ENCODE measurements at places on chromosomes 16 and 17. TPM values are rescaled to one million over a fixed set of nuclear protein-coding genes. Genes with fewer than 3 reads are reported as not detected.
A peak's percentile ranks its signal among the peaks of the same experiment; 100 is the strongest.

GRCh38 chr17:47934856-47935255 lies 6.5 kb upstream of the PNPO start:
- H3K4me3 ChIP-seq, result no peak overlapping the region
- H3K27me3 ChIP-seq, result no peaks in the 10 kb centered on the region
- H3K4me1 ChIP-seq, result no peaks in the 10 kb centered on the region
- H3K27ac ChIP-seq, result no peak overlapping the region

GRCh38 chr16:58537124-58537906 lies 22.0 kb downstream of the SETD6 start:
- H3K27ac ChIP-seq, result no peak overlapping the region
- no peaks in the 10 kb centered on the region for H3K27me3 ChIP-seq
- peaks cover 99% of the 10 kb centered on the region for H3K36me3 ChIP-seq
- no peak for DNase-seq
- no peak overlapping the region for H3K4me3 ChIP-seq

DNA sequence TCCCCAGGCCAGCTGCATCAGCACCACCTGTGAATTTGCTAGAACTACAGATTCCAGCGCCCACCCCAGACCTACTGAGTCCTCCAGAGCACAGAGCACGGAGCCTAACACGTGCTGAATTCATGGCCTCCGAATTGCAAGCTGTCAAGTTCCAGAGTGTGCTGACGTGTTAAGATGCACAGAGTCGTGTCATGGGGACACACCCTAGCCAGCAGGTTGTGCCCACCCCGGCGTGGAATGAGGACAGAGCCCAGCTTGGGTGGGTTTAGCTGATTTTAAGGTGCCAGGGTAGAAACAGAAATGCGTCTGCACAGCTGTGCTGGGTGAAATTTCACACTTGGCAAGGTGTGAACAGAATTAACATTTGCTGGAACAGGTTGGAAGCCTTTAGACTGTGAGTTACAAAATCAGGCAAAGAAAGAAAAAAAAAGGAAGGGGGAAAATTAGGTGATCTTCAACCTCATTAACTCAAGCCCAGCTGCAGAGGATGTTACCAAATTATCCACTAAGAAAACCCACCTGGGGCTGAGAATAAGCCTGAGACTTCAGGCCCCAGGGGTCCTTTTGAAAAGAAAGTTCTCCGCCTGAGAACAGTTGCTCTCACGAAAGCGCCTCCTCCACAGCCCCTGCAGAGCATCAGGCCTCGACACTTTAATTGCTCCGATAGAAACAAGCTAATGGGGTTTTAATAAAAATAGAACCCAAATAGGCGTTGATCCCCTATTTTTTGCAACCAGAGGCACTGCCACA lies 27.1 kb downstream of the GINS3 start:
- no peaks in the 10 kb centered on the region for H3K4me1 ChIP-seq
- no peak overlapping the region for H3K4me3 ChIP-seq
- no peak overlapping the region for H3K27ac ChIP-seq
- DNase-seq, result no peak

GRCh38 chr17:72576289-72576759 lies 455.5 kb downstream of the SOX9 start:
- DNase-seq, result no peak
- no peak overlapping the region for H3K4me3 ChIP-seq
- H3K36me3 ChIP-seq, result no peaks in the 10 kb centered on the region
- H3K27me3 ChIP-seq, result no peaks in the 10 kb centered on the region
- no peak overlapping the region for H3K27ac ChIP-seq
- no peaks in the 10 kb centered on the region for H3K4me1 ChIP-seq

DNA sequence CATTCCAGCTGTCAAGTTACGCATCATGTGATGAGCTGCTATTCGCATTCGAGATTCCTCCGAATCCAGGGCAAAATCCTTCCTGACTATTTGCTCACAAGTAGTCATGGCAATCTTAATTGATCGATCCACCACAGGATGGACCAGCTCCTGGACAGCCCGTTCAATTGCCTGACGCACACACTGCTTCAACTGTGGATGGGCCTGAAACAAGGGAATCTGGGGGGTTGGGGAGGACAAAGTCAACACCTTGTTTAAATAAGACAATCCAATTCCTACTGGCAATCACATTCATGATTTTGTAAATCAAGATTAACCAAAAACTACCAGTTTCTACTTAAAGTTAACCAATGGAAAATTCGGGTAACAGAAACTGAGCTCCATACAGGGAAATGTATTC lies 28.4 kb downstream of the SETD6 start:
- no peak overlapping the region for H3K4me3 ChIP-seq
- H3K4me1 ChIP-seq, result no peaks in the 10 kb centered on the region
- H3K27ac ChIP-seq, result no peak overlapping the region
- H3K27me3 ChIP-seq, result no peaks in the 10 kb centered on the region
- peaks cover 97% of the 10 kb centered on the region for H3K36me3 ChIP-seq

- no peaks in the 10 kb centered on the region for H3K4me1 ChIP-seq
- no peaks in the 10 kb centered on the region for H3K36me3 ChIP-seq
- no peak overlapping the region for H3K27ac ChIP-seq
- H3K27me3 ChIP-seq, result peaks cover 97% of the 10 kb centered on the region
- DNase-seq, result no peak
Observed at GRCh38 chr17:79214459-79214858, 139.8 kb downstream of the ENGASE start.

DNA sequence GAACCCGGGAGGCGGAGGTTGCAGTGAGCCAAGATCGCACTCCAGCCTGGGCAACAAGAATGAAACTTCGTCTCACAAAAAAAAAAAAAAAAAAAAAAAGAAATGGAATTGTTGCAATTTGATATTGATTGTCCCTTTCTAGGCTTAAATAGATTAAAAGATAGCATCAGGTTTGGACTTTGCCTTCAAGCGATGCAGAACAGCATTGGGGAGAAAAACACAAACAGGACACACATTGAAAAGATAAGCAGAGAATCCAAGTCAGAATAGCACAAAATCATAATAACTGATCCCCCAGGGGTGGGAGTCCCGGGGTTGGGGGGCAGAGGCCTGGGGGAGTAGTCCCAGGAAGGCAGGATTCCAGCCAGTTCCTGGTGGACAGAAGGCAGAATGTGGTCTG lies 3.9 kb upstream of the CREBBP start:
- H3K27ac ChIP-seq, result no peak overlapping the region
- H3K27me3 ChIP-seq, result no peaks in the 10 kb centered on the region
- peaks cover 16% of the 10 kb centered on the region for H3K4me1 ChIP-seq
- no peaks in the 10 kb centered on the region for H3K36me3 ChIP-seq
- no peak for DNase-seq

DNA sequence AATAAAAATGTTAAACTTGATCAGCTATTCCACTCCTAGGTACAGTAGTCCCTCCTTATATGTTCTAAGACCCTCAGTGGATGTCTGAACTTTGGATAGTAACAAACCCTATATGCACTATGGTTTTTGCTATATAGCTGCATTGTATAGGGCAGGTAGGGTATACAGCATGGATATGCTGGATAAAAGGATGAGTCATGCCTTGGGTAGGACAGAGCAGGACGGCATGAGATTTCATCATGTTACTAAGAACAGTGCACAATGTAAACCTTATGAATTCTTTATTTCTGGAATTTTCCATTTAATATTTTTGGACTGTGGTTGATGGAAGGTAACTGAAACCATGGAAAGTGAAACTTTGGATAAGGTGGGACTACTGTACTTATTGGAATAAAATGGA lies 235.1 kb downstream of the CEP112 start:
- no peaks in the 10 kb centered on the region for H3K36me3 ChIP-seq
- H3K4me1 ChIP-seq, result no peaks in the 10 kb centered on the region
- H3K27ac ChIP-seq, result no peak overlapping the region
- H3K27me3 ChIP-seq, result no peaks in the 10 kb centered on the region
- DNase-seq, result no peak

GRCh38 chr16:177394-177822 lies 928 bp downstream of the HBA1 start:
- H3K4me1 ChIP-seq, result peaks cover 33% of the 10 kb centered on the region
- no peak overlapping the region for H3K27ac ChIP-seq
- no peak overlapping the region for H3K4me3 ChIP-seq
- DNase-seq, result no peak
- H3K27me3 ChIP-seq, result peaks cover 13% of the 10 kb centered on the region

DNA sequence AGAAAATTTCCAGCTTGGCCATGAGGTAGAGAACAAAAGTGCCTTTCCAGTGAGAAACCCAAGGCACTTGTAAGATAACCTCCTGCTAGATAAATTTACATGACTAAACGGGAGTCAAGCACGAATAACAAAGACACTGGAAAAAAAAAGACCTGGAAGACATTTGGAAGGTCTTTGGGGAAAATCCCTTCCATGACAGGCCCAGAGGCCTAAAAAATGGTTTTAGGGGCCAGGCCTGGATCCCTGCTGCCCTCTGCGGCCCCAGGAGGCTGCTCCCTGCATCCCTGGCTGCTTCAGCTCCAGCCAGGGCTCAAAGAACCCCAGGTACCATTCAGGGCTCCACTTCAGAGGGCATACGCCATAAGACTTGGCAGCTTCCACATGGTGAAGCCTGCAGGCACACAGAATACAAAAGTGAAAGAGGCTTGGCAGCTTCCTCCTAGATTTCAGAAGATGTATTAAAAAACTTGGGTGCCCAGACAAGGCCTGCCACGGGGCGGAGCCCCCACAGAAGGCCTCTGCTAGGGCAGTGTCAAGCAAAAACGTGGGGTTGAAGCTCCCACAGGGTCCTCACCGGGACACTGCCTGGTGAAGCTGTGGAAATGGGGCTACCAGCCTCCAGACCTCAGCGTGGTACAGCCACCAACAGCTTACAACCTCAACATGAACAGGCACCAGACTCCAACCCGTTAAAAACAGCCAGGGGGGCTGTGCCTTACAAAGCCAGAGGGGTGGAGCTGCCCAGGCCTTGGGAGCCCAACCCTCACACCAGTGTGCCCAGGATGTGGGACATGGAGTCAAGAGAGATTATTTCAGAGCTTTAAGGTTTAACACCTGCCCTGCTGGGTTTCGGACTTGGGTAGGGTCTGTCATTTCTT lies 77.1 kb downstream of the SDK2 start:
- no peaks in the 10 kb centered on the region for H3K36me3 ChIP-seq
- no peaks in the 10 kb centered on the region for H3K4me1 ChIP-seq
- H3K4me3 ChIP-seq, result no peak overlapping the region
- no peak for DNase-seq
- no peaks in the 10 kb centered on the region for H3K27me3 ChIP-seq

- no peaks in the 10 kb centered on the region for H3K36me3 ChIP-seq
- DNase-seq, result no peak
- no peak overlapping the region for H3K27ac ChIP-seq
- H3K4me1 ChIP-seq, result no peaks in the 10 kb centered on the region
- H3K27me3 ChIP-seq, result peaks cover 32% of the 10 kb centered on the region
Observed at GRCh38 chr17:74192950-74193781, 10.3 kb upstream of the RPL38 start.

- no peaks in the 10 kb centered on the region for H3K4me1 ChIP-seq
- no peak for DNase-seq
- H3K4me3 ChIP-seq, result no peak overlapping the region
Observed at GRCh38 chr16:1182316-1182671, 29.4 kb downstream of the CACNA1H start.

- H3K27me3 ChIP-seq, result no peaks in the 10 kb centered on the region
- no peak overlapping the region for H3K27ac ChIP-seq
- peak; percentile 57 for DNase-seq
- H3K4me1 ChIP-seq, result peaks cover 11% of the 10 kb centered on the region
- H3K36me3 ChIP-seq, result peaks cover 55% of the 10 kb centered on the region
Observed at GRCh38 chr16:67883872-67884261, 818 bp upstream of the NRN1L start.

Gene ABCC3
- total RNA-seq, result 1.2 TPM

Gene C16orf74
- 3.8 TPM for total RNA-seq

Gene AOC3
- total RNA-seq, result 0.62 TPM
